ENCODE measurements at places on chromosomes 6 and 20. TPM values are rescaled to one million over a fixed set of nuclear protein-coding genes. Genes with fewer than 3 reads are reported as not detected.

DSP gene
- total RNA-seq = 8.9 TPM

GRCh38 chr6:151806757-151807512, 547 bp upstream of the ESR1 start:
- no peak for DNase-seq

PRR18 gene
- not detected for total RNA-seq

CAGE1 gene
- not detected for total RNA-seq

DNA sequence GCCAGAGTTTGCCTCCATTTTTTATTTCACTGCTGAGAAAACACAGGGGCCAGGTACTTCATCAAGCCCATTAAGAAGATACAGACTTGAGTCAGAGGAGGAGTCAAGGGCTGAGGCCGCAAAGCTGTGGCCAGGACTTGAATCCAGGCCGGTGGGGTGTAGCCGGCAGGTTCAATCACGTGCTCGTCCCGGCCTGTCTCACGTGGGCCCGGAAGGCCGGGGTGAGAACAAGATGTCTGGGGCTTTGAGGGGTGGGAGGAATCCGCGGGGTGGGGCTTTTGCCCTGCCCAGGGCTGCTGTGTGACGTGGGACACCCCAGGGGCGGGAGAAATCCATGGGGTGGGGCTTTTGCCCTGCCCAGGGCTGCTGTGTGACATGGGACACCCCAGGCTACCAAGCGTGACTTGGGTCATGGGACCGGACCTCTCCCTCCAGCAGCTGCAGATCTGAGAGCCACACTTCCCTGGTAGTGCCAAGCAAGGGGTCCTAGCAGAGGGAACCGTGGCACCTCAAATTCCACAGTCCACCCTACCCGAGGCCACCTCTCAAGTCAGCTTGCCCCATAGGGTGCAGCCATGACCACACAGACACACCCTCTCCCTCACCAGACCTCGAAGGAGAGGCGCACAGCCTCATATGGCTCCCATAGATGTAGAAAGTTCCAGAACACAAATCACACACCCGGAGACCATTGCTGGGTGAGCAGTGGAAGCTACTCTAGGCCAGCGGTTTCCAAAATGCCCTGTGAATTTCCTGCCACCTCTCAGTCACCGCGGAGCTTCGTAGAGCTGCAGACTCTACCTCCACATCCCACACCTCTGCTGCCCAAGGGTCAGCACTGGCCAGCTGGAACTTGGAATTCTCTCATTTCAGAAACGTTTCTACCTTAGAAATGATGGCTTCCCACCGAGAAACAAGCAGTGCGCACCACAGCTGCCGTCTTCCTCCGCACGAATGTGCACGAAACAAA, 156.1 kb downstream of the DLL1 start:
- no peak for DNase-seq

GLP1R gene
- total RNA-seq = not detected

Data from glutamatergic neuron (in vitro differentiated cells).